NCI-H1436 (cell line): ENCODE measurements at places on chromosomes 6 and 20.

DNA sequence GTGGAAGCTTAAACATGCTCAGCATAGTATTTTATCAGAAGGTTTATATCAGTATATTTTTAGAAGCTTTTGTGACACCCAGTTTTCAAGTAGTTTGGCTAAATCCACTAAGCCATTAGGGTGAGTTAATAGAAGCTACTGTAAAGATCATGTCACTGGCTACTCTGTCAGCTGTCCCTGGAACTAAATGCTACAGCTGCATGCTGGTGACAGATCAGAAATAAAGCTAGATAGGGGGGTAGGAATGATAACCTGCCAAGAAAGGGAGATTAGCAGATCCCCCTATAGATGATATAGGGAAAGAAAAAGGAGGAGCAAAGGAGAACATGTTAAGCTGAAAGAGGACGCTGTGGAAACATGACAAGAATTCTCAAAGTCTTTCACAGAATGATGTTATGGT, 363.2 kb downstream of the QKI start:
- no peak for DNase-seq

DNA sequence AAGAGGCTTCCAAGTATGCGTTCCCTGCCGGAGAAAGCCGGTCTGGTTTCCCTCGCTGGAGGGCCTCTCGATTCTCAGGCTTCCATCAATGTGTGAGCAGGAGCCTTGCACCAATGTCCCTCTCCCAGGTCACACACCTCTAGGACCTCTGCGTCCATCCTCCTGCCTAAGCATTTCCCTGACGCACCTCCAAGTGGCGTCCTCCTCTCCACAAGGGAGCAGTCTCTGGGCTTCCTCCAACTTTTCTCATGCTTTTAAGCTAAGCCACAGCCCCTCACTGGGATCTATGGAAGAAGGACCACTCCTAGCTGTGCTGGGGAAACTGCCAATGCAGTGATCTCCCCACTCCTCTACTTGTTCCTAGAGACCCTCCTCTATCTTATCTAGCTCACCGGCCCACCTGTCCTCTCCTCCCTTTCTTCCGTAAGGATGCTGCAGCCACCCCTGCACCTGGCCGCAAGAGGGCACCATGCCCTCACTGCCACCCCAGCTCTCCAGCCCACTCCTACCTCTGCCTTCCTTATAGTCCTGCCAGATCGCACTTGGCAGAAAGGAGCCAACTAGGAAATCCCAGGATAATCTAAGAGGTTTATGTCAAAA, 258.7 kb downstream of the LRFN2 start:
- peak; percentile 66 for DNase-seq

DNA sequence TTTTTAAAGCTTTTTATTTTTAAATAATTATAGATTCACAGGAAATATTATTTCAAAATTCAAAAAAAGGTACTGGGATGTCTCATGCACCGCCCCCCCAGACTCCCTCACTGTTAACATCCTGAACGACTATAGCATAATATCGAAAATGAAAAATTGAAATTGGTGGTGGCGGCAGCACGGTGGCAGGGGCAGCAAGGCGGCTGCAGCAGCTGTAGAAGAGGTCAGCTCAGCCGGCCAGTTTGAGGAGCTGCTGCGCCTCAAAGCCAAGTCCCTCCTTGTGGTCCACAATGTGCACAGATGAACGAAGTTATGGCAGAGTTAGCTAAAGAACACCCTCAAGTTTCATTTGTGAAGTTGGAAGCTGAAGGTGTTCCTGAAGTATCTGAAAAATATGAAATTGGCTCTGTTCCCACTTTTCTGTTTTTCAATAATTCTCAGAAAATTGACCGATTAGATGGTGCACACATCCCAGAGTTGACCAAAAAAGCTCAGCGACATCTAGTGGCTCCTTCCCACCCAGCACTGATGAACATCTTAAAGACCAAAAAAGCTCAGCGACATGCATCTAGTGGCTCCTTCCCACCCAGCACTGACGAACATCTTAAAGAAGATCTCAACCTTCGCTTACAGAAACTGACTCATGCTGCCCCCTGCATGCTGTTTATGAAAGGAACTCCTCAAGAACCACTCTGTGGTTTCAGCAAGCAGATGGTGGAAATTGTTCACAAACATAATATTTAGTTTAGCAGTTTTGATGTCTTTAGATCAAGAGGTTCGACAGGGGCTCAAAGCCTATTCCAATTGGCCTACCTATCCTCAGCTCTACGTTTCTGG, 100.8 kb downstream of the FAM217A start:
- DNase-seq: peak; percentile 1

GRCh38 chr20:21181028-21181427, 55.1 kb downstream of the KIZ start:
- DNase-seq: no peak

- peak; percentile 70 for DNase-seq
Observed at GRCh38 chr6:123062670-123063069, 66.6 kb downstream of the CLVS2 start.

GRCh38 chr6:137705160-137706082, 161.6 kb upstream of the TNFAIP3 start:
- DNase-seq: peak; percentile 17

DNA sequence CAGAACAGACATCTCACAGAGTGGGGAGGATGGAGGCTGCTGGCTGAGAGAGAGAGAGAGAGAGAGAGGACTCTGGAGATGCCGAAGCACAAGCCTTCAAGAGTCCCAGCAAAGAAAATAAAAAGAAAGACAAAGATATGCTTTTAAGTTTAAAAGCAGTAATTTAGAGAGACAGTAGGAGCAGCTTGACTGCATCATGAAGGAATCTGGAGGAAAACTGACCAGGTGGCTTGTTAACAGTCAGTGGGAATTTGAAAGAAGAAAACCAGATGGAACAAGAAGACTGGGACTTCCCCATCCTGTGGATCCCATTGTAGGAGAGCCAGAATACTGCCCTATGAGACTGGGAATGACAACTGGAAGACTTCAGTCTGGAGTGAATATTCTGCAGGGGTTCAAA, 46.3 kb upstream of the PLN start:
- no peak for DNase-seq

- DNase-seq: no peak
Observed at GRCh38 chr6:113271437-113271836, 585.7 kb upstream of the MARCKS start.

DNA sequence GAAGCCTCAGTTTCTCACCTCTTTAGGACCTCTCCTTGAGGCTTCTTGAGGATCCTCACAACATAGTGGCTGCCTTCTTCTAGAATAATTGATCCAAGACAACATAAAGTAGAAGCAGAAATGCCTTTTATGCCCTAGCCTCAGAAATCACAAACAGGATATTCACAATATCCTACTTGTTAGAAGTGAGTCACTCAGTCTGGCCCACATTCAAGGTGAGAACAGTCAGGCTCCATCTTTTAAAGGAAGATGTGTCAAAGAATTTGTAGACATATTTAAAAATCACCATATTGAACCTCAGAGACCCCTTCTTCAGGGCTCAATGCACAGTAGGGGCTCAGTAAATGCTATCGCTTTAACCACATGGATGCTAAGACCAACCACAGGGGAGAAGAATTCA, 20.8 kb upstream of the FAM83D start:
- DNase-seq: no peak

DNA sequence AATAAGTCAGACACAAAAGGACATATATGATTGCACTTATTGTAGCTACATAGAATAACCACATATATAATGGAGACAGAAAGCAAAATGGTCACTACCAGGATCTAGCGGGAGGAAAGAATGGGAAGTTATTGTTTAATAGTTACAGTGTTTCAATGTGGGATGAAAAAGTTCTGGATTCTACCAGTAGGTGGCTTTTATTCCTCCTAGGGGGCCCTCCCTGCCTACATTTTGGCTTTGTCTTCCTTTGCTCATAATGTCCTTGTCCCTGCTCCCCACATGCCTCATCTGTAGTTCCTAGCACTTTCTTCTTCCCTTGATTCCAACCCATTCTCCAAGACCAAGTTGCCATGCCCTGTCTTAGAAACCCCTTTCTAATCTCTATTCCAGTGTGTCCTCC, 16.3 kb downstream of the ZNF133 start:
- DNase-seq: no peak

DNA sequence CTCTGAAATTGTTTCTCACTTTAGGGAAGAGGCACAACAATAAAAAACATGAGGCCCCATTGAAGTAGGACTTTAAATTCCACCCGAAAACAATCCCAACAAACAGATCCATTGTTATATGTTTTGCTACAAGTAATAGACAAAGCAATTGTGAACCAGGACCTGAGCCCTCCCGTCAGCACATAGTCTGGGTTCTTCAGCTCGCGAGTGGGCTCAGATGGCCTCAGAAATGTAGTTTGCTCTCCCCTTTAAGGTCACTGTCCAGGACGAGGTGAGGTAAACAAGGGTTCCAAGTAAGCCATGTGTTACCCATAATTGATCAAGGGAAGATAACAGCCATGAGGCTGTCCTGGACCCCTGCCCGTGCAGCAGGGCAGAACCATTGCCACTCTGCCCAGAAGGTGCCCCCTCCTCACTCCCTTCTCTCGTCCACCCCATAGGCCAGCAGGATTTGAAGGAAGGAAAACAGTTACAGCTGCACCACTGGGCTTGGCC, 160.1 kb upstream of the QKI start:
- DNase-seq: no peak

GRCh38 chr6:1626481-1626880, 16.8 kb downstream of the FOXC1 start:
- DNase-seq: no peak

DNA sequence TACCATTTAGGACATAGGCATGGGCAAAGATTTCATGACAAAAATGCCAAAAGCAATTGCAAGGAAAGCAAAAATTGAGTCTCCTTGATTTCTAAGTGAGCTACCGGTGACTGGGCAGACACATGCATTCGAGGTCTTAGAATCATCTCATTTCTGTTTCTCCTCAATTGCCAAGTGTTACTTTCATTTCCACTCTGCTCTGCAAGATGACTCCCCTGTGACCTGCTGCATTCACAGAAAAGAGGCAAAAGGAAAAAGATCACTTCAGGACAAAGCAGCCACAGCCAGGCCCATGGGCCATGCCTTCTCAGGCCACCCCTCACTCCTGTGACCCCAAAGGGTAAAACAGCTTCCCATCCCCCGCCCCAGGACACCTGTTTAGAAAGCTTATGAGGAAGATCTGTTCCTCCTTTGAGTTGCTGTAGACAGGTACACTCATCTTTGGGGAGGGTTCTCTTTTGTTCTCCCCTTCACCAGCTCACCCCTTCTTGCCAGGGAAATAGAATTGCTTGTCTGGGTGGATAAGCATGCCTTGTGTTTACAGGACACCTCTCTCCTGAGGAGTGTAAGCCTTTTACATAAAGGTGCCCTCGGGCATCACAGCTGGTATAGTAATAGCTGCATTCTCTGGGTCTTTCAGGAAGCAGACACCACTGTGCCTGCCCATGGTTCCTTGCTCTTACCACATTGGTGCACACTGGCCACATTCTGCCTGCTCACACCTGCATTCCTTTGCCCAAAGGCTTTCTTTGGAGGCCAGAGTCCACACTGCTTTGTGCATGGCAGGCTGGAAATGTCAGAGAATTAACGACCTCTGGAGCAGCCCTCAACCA, 105.0 kb downstream of the SLC24A3 start:
- no peak for DNase-seq

DNA sequence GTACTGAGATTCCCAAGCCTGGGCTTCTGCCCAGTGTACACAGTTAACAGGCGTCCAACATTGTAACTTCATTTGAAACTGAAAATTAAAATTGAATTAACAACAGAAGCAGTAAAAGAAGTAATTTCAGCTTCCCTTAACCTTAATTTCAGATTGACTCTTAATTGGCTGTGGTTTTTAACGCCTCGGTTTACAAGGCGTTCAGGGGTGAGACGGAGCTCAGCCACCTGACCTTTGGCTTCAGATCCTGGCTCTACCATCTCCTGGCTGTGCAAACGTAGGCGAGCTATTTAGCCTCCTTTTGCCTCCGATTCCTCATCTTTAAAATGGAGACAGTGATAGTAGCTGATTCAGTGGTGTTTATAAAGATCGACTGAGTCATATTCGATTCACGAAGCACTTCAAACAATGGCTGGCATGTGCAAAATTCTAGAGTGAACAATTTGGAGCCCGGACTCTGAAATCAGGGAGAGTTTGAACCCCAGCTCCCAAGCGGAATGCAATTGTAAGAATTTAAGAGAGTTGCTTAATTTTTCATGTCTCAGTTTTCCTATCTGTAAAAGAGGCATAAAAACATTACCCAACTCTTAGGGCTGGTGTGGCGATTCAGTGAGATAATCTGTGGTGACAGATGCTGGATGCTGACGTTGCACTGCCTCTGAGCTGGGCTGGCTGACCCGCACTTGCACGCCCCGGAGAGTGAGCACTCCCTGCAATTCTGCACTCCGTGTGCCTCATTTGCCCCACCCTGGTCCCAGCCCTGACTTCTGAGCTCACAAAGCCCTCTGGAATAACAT, 23.5 kb upstream of the OCSTAMP start:
- DNase-seq: no peak

DNA sequence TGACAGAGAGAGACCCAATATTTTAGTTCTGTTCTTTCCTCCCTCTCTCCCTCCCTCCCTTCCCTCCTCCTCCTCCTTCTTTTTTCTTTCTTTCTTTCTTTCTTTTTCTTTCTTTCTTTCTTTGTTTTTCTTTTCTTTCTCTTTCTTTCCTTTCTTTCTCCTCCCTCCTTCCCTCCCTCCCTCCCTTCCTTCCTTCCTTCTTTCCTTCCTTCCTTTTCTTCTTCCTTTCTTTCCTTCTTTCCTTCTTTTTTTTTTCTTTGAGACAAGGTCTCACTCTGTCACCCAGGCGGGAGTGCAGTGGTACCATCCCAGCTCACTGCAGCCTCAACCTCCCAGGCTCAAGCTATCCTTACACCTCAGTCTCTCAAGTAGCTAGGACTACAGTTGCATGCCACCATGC, 28.4 kb downstream of the ARHGAP40 start:
- DNase-seq: no peak

- no peak for DNase-seq
Observed at GRCh38 chr20:19308146-19308545, 95.7 kb downstream of the SLC24A3 start.

GRCh38 chr6:12490904-12491571, 200.9 kb downstream of the EDN1 start:
- DNase-seq: no peak

DNA sequence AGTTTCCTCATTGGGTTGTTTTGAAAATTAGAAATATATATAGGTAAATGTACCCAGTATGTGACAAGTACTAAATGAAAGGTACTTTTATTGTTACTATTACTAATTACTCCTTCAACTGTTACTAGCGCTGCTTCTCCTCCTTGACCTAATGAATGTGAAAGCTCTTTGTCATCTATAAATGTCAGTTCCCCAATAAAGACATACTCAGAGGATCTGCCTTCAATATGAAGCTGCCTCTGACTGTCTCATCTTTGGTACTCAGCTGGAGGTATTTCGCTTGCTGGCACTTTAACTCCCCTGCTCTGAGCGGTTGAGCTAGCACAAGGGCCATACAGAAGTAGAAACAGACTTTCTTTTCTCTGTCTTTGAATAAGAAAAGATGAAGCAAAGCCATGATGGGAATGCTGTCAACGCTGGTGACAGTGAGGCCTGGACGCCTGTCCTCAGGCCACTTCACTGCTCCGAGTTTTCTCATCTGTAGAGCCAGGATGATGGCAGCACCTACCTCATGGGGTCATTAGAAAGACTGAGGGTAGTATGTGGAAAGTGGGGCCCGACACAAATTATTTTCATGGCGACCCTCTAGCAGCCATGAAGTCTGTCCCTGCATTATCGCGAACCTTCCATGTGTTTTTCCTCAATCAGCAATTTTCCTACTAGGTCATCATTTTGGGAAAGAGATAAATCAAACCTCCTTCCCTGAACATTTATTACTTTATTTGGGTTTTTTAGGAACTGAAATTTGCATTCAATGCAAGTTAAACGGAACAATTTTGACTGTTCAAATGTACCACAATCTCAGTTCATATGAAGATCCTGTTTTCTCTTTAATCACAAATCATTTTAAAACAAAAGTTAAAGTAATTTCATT, 55.9 kb upstream of the SNX9 start:
- no peak for DNase-seq
